ENCODE measurements at places on chromosomes 5 and 9.
A peak's percentile ranks its signal among the peaks of the same experiment; 100 is the strongest.

DNA sequence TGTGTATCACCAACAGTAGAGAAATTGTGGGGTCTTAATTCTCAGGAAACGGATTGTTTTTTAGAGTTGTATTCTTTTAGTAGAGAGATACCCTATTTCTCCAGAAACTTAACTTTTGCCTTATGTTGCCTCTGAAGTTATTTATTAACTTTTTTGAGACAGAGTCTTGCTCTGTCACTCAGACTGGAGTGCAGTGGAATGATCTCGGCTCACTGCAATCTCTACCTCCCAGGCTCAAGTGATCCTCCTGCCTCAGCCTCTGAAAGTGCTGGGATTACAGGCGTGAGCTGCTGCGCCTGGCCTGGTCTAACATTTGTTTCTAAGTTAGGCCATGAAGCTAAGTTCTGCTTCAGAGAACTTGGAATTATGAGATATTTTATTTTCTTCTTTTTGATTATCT lies 75.0 kb downstream of the CFAP95 start:
- no peak for DNase-seq

DNA sequence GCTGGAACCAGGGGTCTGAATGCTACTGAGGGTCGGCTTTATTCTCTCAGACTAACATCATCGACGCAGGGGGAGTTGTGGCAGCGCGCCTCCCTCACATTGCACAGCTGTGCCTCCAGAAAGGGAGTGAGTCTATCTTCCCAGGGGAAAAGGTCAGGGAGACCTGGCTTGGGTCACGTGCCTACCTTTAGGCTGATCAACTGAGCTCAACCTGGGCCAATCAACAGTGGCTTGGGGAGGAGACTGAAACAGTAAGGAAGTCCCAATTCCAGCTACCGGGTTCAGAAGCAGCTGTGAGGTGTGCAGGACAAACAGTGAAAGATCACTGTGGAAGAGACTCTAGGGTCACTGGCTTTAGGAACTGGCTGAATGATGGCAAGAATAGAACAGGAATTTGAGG lies 14.3 kb downstream of the SNX30 start:
- no peak for DNase-seq

- DNase-seq: no peak
Measured at GRCh38 chr5:135875567-135875966, 20.1 kb downstream of the IL9 start.

GRCh38 chr9:72150661-72151060 lies 1.4 kb downstream of the GDA start:
- no peak for DNase-seq

GRCh38 chr5:128395073-128395472 lies 143.0 kb downstream of the FBN2 start:
- no peak for DNase-seq

DNA sequence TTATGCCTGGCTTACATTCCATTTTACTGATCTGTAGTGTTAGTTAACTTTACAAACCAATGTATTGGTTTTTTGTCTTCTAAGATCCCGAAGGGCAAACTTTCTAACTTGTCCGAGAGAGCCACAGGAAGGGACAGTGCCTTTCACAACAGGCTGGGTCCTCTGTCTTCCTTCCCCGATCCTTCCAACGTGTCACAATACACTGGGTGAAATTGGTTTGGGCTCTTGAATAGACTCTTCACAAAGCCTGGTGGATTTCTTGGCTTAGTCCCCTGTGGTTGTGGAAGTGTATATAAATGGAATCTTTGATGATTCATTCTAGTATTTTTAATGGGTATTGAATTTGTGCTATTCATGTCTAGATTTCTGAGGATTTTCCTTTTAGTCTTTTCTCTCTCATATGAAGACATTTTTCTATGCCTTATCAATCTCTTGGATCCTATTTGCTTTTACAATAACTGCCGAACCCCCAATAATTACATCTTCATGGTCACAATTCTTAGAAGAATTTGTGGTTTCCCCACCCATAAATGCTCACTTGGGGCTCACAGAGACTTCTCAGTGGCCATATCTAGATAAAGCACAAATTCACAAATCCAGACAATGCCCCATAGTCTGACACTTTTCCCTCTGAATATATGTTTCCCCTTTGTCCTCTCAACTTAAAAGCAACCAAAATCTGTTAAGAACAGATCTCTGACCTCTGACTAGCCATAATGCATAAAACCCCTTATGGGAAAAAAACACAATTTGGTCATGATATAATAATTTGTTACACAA lies 107.7 kb downstream of the MTRR start:
- no peak for DNase-seq

DNA sequence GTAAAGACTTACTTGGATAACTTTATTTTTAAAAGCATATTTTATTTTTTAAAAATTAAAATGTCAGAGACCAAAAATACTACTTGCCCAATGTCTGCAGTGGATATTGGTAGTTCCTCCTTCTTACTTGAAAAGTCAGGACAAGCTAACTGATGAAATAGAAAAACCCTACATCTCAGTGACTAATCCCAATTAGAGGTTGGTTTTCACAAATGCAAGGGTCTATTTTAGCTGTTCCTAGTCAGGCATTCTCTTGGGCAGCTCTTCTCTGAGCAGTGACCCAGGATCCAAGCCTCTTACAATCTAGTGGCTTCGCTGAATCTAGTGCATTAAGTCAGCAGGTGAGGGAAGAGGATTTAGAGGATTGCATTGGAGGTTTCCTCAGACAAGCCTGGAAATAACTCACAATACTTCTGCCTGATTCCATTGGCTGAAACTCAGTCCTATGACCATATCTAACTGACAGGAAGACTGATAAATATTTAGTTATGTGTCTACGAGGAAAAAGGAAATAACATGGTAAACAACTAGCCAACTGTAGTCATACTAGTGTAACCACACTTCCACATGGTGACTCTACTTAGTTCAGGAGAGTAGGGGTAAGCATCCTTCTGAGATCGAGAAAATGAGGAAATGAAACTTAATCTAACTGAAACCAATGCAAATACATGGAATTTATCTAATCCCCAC lies 34.2 kb upstream of the MIER3 start:
- no peak for DNase-seq

- DNase-seq: peak; percentile 27
Measured at GRCh38 chr9:35616681-35617459, 1.3 kb downstream of the CD72 start.

DNA sequence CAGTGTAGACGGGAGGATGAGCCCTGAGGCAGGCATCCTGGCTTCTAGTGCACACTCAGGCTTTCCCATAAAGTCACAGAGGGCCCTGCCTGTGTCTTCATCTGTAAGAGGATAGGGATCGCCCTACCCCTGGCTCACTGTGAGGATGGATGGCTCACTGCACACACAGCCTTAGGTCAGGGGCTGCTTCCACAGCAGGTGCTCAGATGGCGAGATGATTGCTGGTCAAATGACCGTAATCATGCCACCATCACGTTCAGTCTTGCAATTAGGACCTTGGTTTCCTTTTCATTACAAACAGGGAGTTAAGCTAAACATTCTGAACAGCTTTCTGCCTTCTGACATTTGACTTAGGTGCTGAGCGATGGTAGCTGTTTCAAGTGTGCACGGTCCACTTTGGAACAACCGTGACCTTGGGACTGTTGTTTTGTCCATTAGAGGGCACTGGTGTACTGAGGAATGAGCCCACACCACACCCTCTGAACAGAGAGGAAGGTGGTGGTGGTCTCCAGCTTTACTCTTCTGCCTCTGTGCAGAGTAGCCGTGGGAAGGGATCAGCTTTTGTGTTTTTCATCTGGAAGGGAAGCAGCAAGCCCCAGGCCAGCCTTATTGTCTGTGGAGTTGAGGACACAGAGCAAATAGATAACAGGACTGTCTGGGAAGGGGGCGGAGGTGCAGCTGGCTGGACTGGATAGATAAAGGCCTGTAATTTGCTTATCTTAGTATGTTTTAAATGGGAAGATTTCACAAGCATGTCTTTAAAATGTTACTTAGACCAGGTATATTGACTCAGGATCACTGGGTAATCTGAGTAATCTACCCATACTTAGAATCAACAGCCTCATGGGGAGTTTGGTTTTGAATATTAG lies 183.1 kb downstream of the TRIO start:
- DNase-seq: peak; percentile 21

- no peak for DNase-seq
Measured at GRCh38 chr9:459491-460444, 245.1 kb downstream of the DOCK8 start.

DNA sequence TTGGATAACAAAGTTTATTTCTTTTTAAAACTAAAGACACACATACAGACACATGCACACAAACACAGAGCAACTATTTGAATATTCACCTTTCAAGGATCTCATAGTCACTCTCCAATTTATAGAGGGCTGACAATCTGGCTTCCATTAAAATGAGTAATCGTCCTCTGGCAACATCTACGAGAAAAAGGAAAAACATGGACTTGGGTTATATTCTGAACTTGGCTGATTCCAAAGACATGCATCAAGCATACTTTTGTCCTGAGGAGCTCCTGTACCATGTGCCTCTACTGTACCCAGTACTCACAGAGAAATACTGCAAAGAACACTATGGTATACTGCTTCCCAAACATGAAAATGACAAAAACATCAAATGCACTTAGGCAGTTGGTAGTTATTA lies 15.4 kb downstream of the IARS1 start:
- no peak for DNase-seq

- DNase-seq: no peak
Measured at GRCh38 chr5:80492741-80493140, 4.8 kb downstream of the FAM151B start.

DNA sequence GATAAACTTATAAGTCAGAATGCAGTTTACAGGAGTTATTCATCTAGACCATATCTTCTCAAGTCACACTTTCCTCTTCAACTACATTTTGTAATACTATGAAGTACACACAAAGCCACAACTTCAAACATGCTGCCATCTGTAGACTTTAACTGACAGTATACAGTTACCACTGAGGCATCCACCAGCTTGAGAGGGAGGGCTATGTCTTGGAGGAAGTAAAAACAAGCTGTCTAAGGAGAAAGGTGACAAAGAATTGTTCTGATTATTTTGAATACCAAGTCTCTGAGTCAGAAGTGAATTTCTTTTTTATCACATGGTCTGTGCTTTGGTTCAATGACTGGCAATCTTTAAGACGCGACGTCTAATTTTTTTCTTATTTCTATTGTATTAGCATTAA lies 97.6 kb upstream of the CDH10 start:
- DNase-seq: no peak

- DNase-seq: peak; percentile 29
Measured at GRCh38 chr9:136722969-136723356, 10.6 kb downstream of the DIPK1B start.

GRCh38 chr9:138040446-138041430 lies 163.2 kb downstream of the CACNA1B start:
- no peak for DNase-seq

DNA sequence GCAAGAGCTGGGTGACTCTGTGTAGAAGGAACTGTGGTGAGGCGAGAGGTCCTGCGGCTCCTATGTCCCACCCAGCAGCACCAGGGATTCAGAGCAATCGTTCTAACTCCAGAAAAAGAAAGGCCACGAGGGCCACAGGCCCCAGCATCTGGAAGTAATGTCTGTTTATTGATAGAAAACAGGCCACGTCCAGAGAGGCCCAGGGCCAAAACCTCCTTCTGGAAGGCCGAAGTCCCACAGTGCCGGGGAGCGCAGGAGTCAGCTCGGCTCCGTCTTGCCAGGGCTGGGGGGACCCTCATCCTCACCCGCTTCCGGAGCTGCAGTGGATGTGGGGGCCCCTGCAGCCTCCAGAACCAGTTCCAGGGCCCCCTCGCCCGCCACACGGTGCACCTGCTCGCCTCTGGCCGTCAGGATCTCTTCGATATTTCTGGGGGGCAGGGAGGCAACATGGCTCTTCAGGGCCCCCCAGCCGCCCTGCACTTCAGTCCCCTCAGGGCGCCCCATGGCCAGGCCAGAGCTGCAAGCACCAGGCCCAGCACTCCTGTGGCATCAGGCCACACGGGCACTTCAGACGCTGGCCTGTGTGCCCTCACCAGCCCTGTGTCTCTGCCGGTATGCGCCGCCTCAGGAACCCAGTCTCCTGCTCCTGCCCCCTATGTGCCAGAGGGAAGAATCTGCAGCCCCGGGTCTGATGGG lies 1.6 kb downstream of the DNLZ start:
- DNase-seq: no peak

DNA sequence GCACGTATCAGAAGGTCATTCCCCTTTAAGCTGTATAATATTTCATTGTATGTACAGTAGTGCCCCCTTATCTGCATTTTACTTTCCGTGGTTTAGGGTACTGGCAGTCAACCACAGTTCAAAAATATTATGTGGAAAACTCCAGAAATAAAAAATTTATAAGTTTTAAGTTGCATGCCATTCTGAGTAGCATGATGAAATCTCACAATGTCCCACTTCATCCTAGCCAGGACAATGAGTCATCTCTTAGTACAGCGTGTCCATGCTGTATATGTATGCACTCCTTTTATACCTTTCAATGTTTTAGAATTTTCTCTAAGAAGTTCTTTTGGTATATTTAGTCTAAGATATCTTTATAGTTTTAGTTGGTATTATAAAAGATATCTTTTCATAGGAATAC lies 115.0 kb upstream of the HAND1 start:
- no peak for DNase-seq

GRCh38 chr9:22590336-22591033 lies 143.9 kb downstream of the DMRTA1 start:
- no peak for DNase-seq

- peak; percentile 48 for DNase-seq
Measured at GRCh38 chr5:176365351-176366231, at the start of gene ARL10. Gene ARL10, plus strand, starts transcription at chr5:176365487. Its CDS starts 77 bp downstream, at chr5:176365564.

DNA sequence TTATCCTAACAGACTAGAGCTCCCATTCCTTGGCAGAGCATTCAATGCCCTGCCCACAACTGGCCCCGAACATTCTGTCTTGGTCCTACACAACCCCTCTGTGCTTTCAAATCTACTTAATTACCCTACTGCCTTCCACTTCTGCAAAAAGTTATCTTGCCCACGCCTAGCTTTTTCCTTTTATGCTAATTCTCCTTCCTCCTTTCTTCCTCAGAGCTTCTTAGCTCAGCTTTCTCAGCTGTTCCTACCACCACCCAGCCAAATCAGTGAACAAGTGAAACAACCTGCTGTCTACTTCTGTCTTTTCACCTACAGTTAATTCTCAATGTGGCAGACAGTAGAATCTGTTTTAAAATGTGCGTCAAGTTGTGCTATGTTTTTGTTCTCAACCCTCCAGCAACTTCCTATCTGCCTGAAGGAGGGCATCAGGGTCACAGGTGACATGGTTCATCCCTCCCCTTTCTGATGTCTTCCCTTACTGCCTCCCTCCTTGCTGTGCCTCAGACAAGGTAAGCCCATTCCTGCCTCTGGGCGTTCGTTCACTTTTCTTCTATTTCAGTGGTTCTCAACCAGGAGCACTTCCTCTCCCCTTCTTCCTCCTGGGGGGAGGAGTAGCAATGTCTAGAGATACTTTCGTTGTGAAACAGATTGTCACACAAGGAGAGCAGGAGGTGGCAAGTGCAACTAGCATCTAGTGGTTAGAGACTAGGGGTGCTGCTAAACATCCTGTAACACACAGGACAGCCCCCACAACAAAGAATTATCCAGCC lies 1.3 kb upstream of the REEP5 start:
- no peak for DNase-seq

DNA sequence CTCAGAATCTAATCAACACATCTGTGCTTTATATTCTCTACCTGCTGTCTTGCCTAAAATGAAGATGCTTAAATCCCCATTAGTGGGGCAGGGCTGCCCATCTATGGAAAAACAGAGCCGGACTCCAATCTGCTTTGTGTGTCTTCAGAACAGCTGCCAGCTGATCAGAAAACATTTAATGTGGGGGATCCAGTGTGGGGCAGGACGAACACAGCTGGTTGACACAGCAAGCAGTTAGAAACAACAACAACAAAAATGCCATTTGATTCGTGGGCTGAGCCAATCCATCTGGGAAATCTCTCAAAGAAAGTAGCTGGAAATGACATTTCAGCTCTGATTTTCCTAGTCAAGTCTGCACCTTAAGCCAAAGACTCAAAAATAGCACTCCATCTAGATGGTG lies 99.8 kb downstream of the PPP2R2B start:
- no peak for DNase-seq
